ENCODE measurements at places on chromosomes 3 and 15.

- DNase-seq, result no peak
These were observed 8.8 kb downstream of the SYNM start for GRCh38 chr15:99113547-99114271.

- DNase-seq, result no peak
These were observed 50.0 kb upstream of the CDAN1 start for GRCh38 chr15:42786978-42787377.

DNA sequence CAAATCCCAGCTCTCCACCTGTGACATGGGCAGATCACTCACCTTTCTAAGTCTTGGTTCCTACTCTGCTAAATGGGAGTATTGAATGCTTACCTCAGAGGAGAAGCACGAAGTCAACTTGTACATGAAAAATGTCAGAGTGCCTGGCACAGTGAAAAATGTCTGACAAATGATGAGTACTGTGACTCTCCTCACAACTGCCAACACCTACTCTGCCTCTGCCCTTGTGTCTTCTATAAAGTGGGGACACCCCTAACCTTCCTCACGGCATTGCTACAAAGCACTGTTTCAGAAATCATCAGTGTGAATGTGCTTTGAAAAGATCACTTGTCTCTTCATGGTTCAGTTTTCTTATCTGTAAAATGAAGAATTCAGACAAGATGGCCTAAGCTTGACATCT lies 940 bp upstream of the CCR1 start:
- no peak for DNase-seq

DNA sequence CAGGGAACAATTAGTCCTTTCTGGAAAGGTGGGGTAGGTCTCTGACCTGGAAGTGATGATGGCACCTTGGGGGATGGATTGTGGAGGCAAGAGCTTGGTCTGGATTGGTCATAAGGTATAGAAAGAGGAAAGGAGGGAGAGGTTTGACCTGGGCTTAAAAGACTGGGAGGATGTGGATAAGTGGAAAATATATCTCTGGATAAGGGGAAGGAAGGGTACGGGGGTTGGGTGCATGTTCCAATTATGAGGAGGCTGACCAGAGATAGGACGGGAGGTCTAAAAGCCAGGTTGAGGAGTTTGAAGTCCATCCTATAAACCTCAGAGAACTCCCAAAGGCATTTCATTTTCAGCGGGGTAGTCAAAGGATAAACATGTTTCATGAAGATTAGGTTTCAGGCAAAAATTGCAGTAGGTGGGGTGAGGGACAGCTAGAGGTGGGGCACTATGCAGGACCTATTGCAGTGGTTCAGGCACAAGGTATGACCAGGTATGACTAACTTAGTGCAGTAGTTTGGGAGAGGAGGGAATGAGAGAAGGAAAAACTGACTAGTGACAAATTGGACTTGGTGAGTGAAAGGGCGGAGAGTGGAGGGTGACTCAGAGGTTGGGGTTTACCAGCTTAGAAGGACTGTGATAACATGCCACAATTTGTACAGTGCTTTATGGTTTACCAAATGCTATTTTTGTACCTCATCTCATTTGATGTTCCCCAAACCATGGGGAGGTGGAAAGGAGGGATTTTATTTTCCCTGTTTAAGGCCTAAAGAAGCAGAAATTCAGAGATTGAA lies 10.7 kb downstream of the PDE8A start:
- DNase-seq, result no peak

GRCh38 chr3:49998326-49998725 lies 58.4 kb downstream of the RBM6 start:
- DNase-seq, result no peak

GRCh38 chr3:9149566-9149965 lies 99.9 kb downstream of the SRGAP3 start:
- DNase-seq, result no peak

GRCh38 chr15:41996921-41997592 lies 23.8 kb downstream of the PLA2G4E start:
- DNase-seq, result no peak

GRCh38 chr3:192892981-192893700 lies 24.5 kb downstream of the MB21D2 start:
- no peak for DNase-seq

GRCh38 chr15:70385711-70386110 lies 288.0 kb upstream of the TLE3 start:
- no peak for DNase-seq
